ENCODE measurements at places on chromosomes 4 and X.
A peak's percentile ranks its signal among the peaks of the same experiment; 100 is the strongest.

- peak; percentile 39 for DNase-seq
Observed at GRCh38 chrX:103343105-103343504, 13.1 kb downstream of the TCEAL7 start.

DNA sequence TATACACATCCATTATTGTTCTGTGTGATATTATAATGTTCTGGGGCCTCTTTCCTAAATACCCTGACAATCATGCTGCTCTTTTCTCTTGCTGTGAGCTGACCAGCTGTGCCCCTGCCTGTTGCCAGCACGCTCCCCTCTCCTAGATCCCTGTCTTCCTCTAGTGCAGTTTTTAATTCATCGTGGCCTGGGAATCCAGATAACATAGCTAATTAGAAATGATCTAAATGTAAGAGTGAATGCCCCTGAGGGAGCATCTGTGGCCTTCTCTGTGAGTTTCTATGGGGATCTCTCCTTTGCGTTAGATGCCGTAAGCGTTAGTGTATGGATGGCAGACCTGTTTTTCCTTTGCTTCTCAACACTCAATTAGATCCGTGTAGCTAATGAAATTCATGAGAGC is 434.3 kb downstream of the SPRY1 start:
- no peak for DNase-seq

DNA sequence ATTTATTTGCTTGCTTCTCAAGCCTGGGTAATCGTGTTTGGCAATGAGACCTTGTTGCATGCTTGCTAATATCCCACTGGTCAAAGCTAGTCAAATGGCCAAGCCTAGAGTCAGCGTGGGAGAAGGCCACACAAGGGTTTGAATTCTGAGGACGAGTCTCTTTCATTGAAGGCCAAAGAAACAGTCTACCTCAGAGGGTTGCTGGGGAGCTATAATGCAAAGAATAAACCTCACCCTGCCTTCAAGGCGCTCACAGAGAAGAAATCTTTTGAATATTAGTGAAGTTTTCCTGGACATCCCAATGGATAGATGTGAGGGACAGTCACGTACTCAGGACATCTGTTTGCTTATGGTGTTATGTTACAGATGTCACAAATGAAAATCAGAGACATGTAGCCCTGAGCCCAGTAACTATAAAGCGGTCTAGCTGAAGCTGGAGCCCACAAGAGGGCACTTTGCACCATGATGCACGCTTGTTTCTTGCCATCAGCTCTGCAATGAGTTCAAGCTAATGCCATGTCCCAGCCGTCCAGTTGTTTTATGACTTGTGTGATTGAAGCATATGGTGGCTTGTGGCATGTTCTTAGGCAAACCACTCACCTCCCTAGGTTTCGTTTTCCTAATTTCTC is 1.1 kb upstream of the TLR3 start:
- DNase-seq, result peak; percentile 54

DNA sequence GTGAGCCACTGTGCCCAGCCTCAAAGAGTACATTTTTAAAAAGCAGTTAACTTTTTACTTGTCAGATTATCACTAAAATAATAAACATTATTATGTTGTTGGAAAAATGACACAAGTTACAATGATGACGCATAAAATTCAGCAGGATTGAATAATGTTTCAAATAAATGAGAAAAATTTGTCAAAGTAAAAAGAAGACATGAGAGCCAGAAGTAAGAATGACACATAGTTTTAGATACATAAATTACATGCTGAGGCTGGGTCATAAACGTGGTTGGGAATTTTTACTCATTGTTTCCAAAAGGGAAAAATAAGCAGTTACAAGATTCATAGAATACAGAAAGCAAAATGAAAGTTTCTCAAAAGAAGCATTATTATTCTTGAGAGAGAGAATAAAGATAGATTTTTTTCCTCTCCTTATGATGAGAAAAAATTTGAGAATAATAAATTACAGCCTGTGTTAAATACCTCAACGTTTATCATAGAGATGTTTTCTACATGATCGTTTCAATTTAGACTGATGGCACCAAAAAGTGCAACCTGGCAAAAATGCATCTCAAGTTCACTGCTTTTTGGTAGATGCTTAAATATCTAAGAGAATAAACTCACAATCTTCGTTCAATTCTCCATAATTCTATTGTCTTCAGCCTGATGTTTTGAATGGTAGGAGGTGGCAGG is 40.4 kb downstream of the GUCY1B1 start:
- DNase-seq, result no peak

GRCh38 chr4:16082426-16083240 is 1.2 kb downstream of the PROM1 start:
- no peak for DNase-seq

DNA sequence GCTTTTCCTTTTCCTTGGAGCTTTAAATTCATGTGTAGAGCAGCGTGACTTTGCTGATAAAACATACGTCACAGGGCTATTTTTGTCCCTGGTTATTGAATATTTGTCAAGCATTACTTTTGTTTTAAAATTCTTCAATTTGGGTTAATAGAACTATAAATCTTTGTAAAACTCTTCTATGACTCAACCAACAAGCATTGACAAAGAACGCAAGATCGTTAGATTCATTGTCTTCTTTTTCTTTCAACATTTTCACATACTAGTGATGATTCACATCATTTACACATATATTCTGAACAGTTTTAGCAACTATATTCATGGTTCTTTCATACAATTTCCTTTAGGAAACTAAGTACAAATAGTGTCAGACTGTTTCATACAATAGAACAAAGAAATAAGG is 72.0 kb upstream of the GPM6A start:
- no peak for DNase-seq

DNA sequence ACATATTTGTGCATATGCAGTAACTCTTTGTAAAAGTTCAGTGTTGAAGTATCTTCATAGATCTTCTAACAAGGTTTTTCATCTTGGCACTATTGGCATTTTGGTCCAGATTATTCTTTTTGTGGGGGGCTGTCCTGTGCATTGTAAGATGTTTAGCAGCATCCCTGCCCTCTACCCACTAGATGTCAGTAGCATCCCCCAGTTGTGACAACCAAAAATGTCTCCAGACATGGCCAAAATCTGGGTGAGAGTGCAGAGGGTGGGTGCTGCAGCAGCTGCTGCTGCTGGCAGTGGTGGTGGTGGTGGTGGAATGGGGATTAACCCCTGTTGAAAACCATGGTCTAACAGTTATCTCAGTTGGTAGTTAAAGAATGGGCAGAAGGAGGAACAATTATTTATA is 370.0 kb downstream of the GPAT3 start:
- no peak for DNase-seq

GRCh38 chrX:100379388-100379986 is 30.6 kb downstream of the PCDH19 start:
- no peak for DNase-seq

- DNase-seq, result no peak
Observed at GRCh38 chr4:171561419-171561818, 251.8 kb upstream of the GALNTL6 start.

- no peak for DNase-seq
Observed at GRCh38 chr4:42329421-42329820, 67.9 kb upstream of the SHISA3 start.

GRCh38 chr4:139777757-139778156 is 112.1 kb downstream of the MGST2 start:
- DNase-seq, result no peak

Measured in SJSA1 (cell line).